ENCODE measurements at places on chromosomes 5 and 9. TPM values are rescaled to one million over a fixed set of nuclear protein-coding genes. Genes with fewer than 3 reads are reported as not detected.

The ANXA2R gene
- 4.6 TPM for total RNA-seq

The LRRC70 gene
- total RNA-seq = 9.5 TPM

DNA sequence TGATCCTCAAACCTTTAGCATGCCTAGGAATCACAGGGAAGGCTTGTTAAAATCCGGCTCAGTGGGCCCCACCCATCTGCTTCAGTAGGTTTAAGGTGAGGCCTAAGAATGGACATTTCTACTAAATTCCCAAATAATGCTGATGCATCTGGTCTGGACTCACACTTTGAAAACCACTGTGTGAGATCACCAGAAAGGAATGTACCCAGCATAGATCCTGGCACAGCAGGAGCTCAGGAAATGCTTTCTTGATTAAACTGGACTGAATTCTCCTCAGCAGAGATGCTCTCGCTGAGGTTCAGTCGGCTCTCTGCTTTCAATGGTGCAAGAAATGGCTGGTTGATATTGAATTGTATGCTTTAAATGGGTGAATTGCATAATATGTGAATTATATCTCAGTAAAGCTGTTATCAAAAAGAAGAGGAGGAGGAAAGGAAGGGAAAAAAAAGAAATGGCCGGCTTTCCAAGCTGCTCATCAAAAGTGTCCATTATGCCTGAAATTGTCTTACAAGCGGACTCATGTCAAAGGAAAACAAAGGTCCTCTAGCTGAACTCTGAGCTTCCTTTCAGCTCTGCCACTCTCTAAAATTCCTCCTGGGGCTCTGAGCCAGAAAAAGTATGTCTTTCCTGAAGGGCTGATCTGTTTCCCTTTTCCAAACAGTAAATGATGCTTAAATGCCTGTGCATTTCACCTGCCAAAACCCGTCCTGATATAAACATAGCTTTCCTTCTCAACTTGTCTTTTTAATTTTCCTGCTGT, 77.6 kb upstream of the SAP30L start:
- H3K27me3 ChIP-seq = no peaks in the 10 kb centered on the region
- H3K4me3 ChIP-seq = no peak overlapping the region
- no peaks in the 10 kb centered on the region for H3K4me1 ChIP-seq

GRCh38 chr5:107887166-107887943, 216.6 kb upstream of the EFNA5 start:
- no peaks in the 10 kb centered on the region for H3K4me1 ChIP-seq
- no peak overlapping the region for H3K4me3 ChIP-seq
- DNase-seq = no peak
- H3K27me3 ChIP-seq = no peaks in the 10 kb centered on the region
- H3K27ac ChIP-seq = no peak overlapping the region

DNA sequence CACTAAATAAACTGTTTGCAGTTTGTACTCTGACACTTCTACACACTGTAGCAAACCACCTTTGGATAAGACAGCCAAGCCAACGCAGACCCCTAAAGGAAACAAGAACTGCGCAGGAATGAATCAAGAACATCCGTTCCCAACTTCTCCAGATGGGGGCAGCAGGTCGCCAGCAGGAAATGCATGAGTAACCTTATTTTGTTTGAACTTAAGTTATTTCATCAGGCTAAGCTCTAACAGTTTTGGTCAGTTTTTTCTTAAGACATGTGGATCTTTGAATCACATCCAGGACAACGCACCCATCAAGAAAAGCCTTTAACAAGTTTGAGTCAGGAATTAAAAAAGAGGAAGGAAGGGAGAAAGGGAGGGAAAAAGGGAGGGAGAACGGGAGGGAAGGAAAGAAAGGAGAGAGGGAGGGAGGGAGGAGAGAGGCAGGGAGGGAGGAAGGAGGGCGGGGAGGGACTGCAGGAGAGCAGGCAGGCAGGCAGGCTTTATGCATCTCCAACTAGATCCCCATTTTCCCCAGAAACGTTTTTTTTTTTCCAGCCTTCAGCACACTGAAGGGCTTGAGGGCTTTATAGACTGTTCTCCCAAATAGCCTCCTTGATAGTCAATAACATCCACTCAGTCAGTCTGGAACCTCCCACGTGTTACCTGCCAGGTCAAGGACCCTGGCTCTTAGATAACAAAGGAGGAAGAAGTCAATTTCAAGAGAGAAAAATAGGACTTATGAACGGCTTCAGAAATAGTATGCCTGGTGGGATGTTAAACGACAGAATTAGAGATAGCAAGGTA, 22.2 kb downstream of the BHMT start:
- H3K4me3 ChIP-seq = peak overlapping the region; percentile 37
- H3K36me3 ChIP-seq = no peaks in the 10 kb centered on the region
- peak overlapping the region; percentile 29 for H3K27ac ChIP-seq
- DNase-seq = peak; percentile 55
- H3K4me1 ChIP-seq = no peaks in the 10 kb centered on the region
- H3K27me3 ChIP-seq = no peaks in the 10 kb centered on the region
